ENCODE measurements at places on chromosomes 6 and 20.

DNA sequence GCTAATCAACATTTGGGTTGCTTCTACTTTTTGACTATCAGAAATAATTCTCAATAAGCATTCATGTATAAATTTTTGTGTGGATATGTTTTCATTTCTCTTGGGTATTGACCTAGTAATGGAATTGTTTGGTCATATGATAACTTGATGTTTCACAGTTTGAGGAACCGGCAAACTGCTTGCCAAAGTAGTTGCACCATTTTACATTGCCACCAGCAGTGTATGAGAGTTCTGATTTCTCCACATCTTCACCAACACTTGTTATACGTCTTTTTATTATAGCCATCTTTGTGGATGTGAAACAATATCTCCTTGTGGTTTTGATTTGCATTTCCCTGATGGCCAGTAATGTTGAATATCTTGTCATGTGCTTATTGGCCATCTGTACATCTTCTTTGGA, 42.6 kb upstream of the TGM2 start:
- no peak for DNase-seq

GRCh38 chr6:43026365-43026764, 4.9 kb downstream of the RRP36 start:
- DNase-seq, result no peak

GRCh38 chr6:151044465-151045441, 179.3 kb downstream of the MTHFD1L start:
- peak; percentile 45 for DNase-seq

GRCh38 chr6:144181639-144182038, 31.3 kb downstream of the STX11 start:
- no peak for DNase-seq

GRCh38 chr6:73250016-73250415, 13.0 kb downstream of the KHDC1 start:
- DNase-seq, result no peak

- DNase-seq, result no peak
These were observed 128.0 kb upstream of the NT5E start for GRCh38 chr6:85321906-85322305.

DNA sequence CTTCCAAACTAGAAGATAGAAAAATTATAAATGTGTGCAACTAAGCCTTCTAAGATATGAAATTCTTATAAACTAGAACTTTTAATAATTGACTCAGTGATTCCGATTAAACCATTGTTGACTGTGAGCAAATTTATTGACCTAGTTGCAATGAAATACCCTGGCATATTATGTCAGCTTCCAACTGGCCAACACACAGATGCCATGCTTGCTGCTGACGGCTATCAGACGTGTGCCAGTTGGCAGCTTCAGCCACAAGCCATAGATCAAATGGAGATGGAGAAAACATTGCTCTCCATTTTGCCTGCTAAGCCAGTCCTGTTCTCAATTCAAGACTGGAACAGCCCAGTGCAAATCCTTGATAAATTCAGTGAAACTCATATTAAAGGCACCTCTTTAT, 101.7 kb upstream of the HDGFL1 start:
- peak; percentile 74 for DNase-seq

DNA sequence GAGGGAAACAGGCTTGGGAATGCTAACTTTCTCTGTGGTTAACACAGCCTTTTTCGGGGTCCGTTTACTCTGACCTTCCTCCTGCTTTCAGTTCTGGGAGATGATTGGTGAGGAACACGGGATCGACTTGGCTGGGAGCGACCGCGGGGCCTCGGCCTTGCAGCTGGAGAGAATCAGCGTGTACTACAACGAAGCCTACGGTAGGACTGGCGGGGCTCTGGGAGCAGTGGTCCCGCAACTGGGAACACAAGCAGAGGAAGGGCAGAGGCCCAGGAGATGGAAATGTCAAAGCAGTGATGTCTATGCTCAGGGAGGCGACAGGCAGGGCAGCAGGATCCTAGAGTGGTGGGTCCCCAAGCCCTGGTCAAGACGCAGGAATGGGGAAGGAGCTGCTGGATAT, 3.5 kb downstream of the TUBB1 start:
- no peak for DNase-seq

DNA sequence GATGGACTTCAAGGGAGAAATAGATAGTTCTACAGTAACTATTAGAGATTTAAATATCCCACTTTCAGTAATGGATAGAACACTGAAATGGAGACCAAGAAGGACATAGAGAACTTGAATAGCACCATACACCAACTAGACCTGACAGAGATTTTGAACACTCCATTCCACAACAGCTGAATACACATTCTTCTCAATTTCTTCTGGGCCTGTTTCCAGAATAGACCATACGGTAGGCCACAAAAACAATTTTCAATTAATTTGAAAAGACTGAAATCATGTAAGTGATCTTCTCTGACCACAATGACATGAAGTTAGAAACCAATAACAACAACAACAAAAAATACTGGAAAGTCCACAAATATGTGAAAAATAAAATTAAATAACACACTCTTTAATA, 979.1 kb upstream of the FLRT3 start:
- no peak for DNase-seq

GRCh38 chr6:106273087-106273486, 52.5 kb downstream of the ATG5 start:
- DNase-seq, result no peak

DNA sequence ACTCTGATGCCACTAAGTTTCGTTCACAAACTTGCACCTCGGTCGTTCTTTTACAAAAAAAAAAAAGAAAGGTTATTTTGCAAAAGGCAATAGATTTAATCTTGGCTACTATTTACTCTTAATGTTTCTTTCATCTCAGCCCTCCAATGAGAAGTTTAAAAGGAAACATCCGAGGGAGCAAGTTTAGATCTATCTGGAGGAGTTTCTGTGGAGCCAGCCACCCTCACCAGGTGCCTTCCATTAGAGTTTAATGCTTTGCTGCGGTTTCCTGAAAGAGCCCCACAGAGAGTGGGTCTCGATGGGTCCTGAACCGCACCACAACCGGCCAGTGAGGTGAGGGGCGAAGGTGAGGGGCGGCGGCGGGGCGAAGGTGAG, 632 bp downstream of the PRKN start:
- no peak for DNase-seq

DNA sequence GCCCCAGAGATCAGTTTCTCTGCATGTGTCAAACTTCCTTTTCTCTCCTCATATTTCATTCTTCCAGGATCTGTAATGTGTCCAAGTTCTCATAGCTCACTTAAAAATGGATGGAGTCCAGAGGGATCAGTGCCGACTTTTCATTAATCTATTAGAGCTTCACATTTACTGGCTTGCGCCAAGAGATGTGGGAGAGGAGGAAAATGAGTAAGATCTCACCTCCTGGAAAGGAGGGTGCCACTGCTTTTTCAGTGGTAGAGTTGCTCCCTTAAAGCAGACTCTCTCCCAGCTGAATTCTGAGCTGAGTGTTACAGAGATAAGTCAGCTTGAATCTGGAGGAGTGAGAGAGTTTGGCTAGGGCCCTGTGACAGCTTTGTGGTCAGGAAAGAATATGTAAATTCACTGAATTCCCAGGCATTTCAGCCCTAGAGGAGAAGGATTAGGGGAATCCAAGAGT, 175.9 kb downstream of the SOX4 start:
- no peak for DNase-seq

Data from NCI-H2029 (cell line).